ENCODE measurements at places on chromosomes 1 and 21.

- no peak for DNase-seq
Observed at GRCh38 chr1:22808186-22808675, 97.6 kb downstream of the EPHB2 start.

DNA sequence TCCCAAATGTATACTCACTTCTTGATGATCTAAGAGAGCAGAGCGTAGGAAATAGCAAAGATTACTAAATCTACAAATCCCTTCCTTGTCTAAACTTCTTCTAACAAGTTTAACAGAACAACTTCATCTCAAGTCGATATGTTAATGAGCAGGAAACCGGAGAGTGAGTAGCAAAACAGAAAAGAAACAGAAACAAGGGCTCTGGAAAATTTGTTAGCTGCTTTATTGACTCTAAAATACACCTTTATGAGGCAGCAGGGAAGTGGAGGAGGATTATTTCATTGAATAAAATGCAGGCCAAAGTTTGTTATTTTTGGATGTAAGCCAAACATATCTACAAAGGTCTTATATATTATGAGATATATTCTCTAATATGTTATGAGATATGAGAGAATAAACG is 192.4 kb downstream of the LRRIQ3 start:
- no peak for DNase-seq

- DNase-seq: no peak
Observed at GRCh38 chr1:89865498-89866382, 44.9 kb downstream of the LRRC8D start.

- DNase-seq: peak; percentile 36
Observed at GRCh38 chr1:11528611-11529261, 49.8 kb downstream of the DISP3 start.

DNA sequence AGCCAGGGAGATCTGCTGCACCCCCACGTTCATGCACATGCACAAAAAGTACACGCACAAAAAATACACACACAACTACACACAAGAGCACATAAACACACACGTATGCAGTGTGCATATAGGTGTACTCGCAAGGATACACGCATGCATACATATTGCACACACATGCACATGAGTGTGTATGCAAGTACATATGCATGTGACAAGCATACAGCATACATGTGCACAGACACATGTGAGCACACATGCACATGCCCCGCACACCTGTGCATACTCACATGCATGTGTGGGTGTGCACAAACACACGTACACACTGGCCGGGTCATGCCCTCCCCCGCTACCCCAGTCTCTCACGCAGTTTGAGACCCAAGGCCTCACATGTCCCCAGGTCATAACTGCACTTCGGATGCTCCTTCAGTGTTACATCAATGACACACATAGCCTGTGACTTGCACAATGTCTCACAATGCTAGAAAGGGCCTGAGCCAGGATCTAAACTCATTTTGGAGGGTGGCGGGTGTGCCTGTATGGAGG is 52.6 kb downstream of the FOXO6 start:
- DNase-seq: no peak

- peak; percentile 39 for DNase-seq
Observed at GRCh38 chr1:32361674-32362473, 411 bp downstream of the FAM229A start.

DNA sequence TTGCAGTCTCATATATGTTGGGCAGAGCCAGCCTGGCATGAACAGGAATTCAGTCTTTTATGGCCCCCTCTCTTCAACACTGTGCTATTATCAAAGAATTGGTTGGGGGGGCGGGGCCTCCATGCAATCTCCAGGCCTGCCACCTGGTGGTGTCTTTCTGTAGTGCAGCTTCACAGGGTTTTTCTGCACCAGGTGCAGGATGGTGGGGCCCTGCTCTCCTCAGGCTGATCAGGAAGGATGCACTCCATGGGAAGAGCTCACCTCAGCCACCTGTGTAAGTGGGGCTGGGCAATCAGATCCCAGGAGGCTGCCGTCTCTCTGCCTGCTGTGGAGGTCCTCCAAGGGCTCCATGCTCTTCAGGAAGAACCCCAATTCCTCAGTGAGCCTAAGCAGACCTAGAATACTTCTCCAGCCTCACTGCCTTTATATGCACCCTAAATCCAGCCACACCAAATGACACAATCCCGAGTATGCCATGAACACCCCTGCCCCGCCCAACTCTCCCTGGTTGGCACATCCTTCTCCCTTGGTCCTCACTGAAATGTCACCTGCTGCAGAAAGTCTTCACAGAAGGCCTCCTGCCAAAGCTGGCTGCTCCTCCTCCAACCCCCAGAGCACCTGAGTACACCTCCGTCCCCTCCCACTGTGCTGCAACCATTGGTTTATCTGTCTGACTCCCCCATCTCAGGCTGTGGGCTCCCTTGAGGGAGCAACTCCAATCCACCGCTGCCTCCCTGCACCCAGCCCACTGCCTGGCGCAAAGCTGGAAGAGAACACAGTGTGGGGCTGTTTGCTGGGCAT is 16.5 kb downstream of the STK40 start:
- peak; percentile 91 for DNase-seq

DNA sequence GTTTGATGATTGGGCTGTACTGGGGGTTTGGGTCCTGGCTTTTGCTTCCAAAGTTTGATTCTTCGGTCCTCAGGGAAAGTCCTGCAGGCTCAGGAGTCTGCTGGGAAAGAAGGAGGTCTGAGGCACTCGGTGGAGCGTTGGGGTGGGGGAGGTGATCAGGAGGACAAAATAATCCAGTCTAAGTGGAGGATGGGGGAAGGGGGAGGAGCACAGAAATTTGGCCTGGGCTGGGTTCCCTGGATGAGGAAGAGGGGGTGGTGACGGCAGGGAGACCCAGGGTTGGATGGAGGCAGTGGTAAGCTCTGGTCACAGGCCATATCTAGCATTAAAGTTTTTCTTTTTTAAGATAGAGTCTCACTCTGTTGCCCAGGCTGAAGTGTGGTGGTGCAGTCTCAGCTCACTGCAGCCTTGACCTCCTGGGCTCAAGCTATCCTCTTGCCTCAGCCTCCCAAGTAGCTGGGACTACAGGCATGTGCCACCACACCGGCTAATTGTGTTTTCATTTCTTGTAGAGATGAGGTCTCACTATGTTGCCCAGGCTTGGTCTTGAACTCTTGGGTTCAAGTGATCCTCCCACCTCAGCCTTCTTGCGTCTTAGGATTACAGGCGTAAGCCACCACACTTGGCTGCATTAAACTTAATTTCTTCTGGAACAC is 6.8 kb downstream of the SH2D2A start:
- DNase-seq: no peak

DNA sequence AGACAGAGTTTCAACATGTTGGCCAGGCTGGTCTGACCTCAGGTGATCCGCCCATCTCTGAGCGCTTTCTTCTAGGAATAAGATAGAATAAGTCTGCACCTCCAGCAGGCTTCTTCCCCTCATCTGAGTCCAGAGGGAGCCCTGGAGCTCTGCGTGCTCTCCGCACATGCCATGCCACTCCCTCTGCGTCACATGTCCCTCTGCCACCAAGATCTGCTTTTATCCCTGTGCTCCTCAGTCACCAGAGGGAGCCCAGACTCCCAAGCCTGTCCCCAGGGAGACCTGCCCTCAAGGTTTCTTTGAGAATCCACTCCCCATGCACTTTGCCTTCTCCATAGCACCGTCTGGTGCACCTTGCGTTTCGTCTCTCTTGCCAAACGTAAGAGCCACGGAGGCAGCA is 213.0 kb downstream of the CAMTA1 start:
- no peak for DNase-seq

DNA sequence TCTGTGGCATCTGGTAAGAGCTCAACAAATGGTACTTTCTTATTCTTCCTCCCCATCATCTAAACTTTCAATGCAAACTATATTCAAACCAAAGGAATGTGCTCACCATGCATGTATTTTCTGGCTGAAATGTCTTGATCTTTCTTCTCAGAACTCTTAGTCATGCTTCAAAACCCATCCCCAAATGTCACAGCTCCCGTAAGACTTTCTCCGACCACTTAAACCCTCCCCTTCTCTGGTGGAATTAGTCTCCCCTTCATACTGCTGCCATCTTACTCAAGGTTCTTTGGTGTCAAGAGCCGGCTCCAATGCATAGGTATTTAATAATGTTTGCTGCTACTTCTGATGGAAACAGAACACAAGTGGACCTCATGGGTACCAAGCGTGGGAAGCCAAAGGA is 538.1 kb downstream of the MATN1 start:
- no peak for DNase-seq

DNA sequence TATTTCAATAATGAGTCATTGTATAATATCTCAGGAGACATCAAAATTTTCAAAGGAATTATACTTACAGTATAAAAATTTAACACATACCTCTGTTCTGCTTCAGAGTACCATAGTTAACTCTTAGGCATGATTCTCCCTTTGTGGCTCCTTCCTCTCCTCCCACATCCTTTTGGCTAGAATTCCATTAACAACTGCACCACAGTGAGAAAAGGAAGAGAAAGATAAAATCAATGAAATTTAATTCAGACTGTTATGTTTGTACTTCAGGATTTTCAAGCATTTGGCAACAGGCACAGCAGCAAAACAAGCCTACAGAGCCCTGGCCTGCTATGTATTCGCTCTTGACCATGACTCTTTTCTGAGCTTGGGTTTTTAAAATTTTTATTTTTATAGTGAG is 57.2 kb upstream of the SGIP1 start:
- no peak for DNase-seq

DNA sequence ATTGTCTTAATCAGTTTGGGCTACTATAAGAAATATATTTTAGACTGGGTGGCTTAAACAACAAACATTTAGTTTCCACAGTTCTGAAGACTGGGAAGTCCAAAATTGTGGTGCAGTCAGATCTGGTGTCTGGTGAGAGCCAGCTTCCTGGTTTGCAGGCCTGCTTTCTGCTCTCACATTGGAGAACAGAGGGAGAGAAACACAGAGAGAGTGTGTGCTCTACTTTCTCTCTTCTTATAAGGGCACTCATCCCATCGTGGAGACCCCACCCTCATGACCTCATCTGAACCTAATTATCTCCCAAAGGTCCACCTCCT is 4.1 kb downstream of the LEPR start:
- no peak for DNase-seq

GRCh38 chr21:29477941-29478340 is 179.2 kb downstream of the BACH1 start:
- no peak for DNase-seq

- DNase-seq: no peak
Observed at GRCh38 chr1:25760122-25760719, 39.8 kb upstream of the SELENON start.

DNA sequence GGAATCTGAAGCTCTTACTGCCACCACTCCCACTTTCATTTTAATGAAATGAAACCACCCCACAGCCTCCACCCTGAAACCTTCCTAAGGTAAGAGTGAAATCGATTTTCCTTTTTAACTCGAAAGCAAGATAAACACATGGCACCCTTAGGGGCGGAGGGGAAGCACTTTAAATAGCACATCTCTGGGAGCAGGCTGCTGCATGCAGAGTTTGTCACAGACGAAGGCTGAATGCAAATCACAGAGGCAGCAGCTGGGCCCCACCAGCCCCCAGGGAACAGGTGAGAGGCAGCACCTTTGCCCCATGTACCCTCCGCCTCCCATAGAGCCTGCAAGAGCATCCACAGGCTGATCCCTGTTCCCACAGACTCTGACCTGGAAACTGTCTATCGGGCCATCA is 60.0 kb upstream of the GRIK3 start:
- no peak for DNase-seq

DNA sequence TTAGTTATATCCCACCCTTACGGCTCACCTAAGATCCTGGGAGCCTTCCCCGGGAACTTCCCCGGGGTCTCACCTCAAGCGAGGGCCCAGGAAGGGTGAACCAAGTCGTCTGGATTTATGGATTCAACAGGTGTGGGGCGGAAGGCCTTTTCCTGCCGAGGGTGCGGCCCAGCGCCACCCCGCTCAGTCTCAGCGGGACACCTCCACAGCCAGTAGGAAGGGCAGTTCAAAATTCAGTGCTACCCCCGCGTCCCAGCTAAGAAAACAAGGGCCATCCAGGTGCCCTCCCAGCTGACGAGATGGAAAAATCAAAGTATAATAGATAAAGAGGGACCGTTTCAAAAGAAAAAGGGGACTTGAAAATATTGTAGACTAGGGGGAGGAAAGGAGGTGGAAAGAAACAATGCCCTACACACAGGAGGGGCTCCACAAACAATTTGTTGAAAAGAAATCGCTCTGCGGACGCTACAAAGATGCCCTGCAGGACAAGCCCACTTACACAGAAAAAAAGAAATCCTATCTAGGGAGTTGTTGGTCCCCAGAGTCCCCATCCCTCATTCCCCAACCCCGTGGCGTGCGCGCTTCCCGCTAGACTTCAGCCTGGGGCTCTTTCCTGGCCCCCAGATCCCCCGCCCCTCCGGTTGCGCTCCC is 1.3 kb downstream of the SLC2A1 start:
- DNase-seq: peak; percentile 31

DNA sequence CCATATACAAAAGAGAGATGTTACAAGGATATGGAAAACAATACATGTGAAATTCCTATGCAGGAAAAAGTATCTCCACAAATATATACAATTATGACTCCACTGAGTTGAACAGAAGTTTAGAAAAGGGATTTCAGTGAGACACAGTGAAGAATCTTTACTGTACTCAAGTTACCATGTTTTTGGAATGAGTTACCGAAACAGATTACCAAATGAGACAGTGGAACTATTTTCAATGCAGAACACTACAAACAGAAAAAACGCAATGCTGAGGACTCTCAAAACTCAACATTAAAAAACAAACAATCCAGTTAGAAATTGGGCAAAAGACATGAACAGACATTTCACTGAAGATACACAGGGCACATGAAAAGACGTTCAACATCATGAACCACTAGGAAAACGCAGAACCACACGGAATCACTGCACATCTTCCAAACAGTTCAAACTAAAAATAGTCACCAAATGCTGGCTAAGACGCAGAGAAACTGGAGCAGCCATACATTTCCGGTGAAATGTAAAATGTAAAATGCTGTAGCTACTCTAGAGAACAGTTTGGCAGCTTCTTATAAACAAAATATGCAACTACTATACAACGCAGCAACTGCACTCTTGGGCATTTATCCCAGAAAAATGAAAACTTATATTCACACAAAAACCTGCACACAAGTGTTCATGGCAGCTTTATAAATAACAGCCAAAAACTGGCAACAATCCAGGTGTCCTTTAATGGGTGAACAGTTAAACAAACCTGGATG is 118.7 kb downstream of the UBR4 start:
- DNase-seq: no peak

DNA sequence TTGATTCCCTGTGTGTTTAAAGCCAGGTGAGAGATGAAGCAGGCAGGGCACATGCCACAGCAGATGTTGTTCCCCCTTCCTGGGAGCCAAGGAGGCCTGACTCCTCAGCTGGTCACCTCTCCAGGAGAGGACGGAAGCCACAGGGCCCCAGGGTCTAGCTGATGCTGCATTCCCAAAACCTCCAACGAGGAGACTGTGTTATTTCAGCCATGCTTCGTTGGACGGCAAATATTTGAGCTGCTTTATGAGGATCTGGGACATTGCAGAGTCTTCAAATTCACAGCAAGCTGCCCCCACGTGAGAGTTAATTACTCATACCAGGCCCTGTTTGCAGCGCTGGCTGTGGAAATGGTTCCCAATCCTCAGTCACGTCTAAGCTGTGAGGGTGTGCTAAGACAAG is 85.3 kb downstream of the CDC7 start:
- DNase-seq: no peak
